Left lung (tissue), 14 donors: ENCODE measurements at places on chromosomes 7 and 10.
A peak's percentile ranks its signal among the peaks of the same experiment; 100 is the strongest.

DNA sequence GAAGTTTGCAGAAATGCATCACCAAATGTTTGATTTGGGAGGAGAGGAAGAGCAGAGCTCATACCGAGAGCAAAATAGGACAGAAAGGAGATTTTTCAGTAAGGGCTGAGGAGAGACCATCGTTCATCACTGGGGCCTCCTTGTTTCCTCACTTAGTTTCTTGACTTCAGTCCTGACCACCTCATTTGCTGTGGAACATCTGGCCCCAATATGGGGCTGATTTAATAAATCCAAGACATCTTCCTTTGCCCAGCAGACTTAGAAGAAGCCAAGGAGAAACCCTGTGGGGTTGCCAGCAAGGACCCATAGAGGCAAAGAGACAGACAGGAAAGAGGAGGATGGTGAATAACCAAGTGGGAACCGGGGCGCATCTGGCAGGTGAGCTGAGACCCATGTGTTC lies 60.4 kb downstream of the CHST3 start:
- H3K4me3 ChIP-seq: no peak overlapping the region
- no peaks in the 10 kb centered on the region for H3K4me1 ChIP-seq
- no peak for DNase-seq

DNA sequence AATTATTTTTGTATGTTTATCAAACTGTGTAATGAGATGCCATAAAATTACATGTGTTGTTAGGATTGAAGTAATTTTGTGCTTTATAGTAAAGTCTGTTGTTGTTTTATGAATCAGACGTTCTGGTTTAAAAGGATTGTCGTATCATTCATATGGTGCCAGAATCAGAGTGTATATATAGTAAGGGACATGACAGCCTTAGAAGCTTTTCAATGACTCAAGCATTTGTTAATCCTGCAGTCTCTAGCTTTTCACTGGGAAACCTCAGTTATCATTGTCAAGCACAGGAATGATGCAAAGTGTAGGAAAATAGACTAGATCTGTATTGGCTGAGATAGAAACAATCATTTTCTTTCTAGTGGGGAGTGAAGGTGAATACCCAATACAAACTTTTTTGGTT lies 57.5 kb downstream of the TRRAP start:
- no peak overlapping the region for H3K4me3 ChIP-seq
- no peaks in the 10 kb centered on the region for H3K36me3 ChIP-seq
- no peaks in the 10 kb centered on the region for H3K27me3 ChIP-seq
- H3K27ac ChIP-seq: no peak overlapping the region
- no peak for DNase-seq

GRCh38 chr7:133754708-133755107 lies 372.4 kb upstream of the LRGUK start:
- no peaks in the 10 kb centered on the region for H3K36me3 ChIP-seq
- DNase-seq: no peak
- no peaks in the 10 kb centered on the region for H3K4me1 ChIP-seq
- no peaks in the 10 kb centered on the region for H3K27me3 ChIP-seq
- no peak overlapping the region for H3K4me3 ChIP-seq

GRCh38 chr7:108372618-108373017 lies 83.6 kb downstream of the NRCAM start:
- H3K36me3 ChIP-seq: no peaks in the 10 kb centered on the region
- H3K27me3 ChIP-seq: no peaks in the 10 kb centered on the region
- H3K4me3 ChIP-seq: no peak overlapping the region
- DNase-seq: no peak
- H3K27ac ChIP-seq: no peak overlapping the region

- no peak overlapping the region for H3K27ac ChIP-seq
- peaks cover 6% of the 10 kb centered on the region for H3K4me1 ChIP-seq
- no peaks in the 10 kb centered on the region for H3K27me3 ChIP-seq
- no peak overlapping the region for H3K4me3 ChIP-seq
Measured at GRCh38 chr7:81926-82756, 110.2 kb upstream of the FAM20C start.

GRCh38 chr7:136870866-136871487 lies 2.5 kb downstream of the CHRM2 start:
- no peaks in the 10 kb centered on the region for H3K4me1 ChIP-seq
- H3K27ac ChIP-seq: no peak overlapping the region
- no peaks in the 10 kb centered on the region for H3K36me3 ChIP-seq
- DNase-seq: no peak
- H3K27me3 ChIP-seq: peaks cover 32% of the 10 kb centered on the region
- H3K4me3 ChIP-seq: peak overlapping the region; percentile 7

DNA sequence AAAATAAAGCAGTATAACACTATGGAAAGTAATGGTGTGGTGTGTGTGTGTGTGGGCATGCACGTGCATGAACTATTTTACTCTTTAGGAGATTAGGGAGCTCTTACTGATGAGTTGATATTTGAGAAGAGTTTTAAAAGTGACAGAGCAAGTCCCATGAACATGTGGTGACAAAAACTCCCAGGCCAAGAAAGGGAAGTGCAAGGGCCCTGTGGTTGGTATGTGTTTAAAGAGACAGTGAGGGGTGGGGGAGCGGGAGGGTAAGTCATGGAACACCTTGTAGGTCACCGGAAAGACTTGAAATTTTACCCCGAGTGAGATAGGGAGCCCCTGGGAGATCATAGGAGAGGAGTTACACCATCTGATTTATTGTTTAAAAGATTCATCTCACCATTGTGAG lies 63.3 kb downstream of the AKR1B1 start:
- H3K27ac ChIP-seq: no peak overlapping the region
- no peaks in the 10 kb centered on the region for H3K36me3 ChIP-seq
- no peak overlapping the region for H3K4me3 ChIP-seq
- no peak for DNase-seq

- no peaks in the 10 kb centered on the region for H3K4me1 ChIP-seq
- H3K4me3 ChIP-seq: no peak overlapping the region
- no peak overlapping the region for H3K27ac ChIP-seq
Measured at GRCh38 chr7:157703534-157704195, 366.9 kb downstream of the DNAJB6 start.

- peak overlapping the region; percentile 26 for H3K27ac ChIP-seq
- H3K27me3 ChIP-seq: no peaks in the 10 kb centered on the region
- H3K4me1 ChIP-seq: peaks cover 9% of the 10 kb centered on the region
- H3K36me3 ChIP-seq: no peaks in the 10 kb centered on the region
- no peak for DNase-seq
- H3K4me3 ChIP-seq: no peak overlapping the region
Measured at GRCh38 chr10:58436071-58436470, 50.9 kb downstream of the TFAM start.

DNA sequence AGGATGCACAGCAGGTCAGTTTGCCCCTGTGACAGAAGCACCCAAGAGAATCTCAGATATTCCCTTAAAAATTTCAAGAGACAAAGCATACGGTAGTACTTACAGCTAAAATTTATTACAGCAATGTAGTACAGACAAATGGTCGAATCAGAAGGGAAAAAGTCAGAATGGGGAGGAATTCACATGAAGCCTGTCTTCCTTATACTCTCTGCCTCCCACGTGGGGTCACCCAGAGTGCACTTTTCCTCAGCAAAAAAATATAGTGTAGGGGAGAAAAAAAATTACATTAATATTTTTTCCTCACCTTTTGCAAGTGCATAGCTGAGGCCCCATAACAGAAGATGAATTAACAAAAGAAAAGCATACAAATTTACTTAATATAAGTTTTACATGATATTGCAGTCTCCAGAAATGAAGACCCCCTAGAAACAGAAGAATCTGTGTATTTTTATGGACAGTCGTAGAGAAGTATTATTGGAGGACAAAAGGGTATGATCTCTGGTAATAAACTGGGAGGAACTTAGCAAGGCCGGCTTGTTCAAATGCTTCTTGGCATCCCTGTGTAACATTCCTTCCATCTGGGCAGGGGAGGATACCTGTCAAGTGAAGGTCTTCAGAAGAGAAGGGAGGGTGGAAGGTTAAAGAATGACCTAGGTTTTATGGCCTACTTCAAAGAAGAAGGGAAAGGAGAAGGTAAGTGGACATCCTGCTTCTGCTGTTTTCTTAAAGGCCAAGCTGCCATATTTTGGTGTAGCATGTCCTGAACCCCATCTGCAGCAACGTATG lies 270.6 kb upstream of the MAGI2 start:
- no peak for DNase-seq
- no peaks in the 10 kb centered on the region for H3K4me1 ChIP-seq
- H3K4me3 ChIP-seq: no peak overlapping the region
- no peaks in the 10 kb centered on the region for H3K27me3 ChIP-seq
- no peak overlapping the region for H3K27ac ChIP-seq

GRCh38 chr10:12337453-12338372 lies 11.6 kb upstream of the CAMK1D start:
- H3K27ac ChIP-seq: no peak overlapping the region
- no peak for DNase-seq
- H3K27me3 ChIP-seq: no peaks in the 10 kb centered on the region
- H3K4me1 ChIP-seq: peaks cover 9% of the 10 kb centered on the region
- no peak overlapping the region for H3K4me3 ChIP-seq
